Mucosa of descending colon (tissue), 3 donors: ENCODE measurements at places on chromosomes 1 and 21.

DNA sequence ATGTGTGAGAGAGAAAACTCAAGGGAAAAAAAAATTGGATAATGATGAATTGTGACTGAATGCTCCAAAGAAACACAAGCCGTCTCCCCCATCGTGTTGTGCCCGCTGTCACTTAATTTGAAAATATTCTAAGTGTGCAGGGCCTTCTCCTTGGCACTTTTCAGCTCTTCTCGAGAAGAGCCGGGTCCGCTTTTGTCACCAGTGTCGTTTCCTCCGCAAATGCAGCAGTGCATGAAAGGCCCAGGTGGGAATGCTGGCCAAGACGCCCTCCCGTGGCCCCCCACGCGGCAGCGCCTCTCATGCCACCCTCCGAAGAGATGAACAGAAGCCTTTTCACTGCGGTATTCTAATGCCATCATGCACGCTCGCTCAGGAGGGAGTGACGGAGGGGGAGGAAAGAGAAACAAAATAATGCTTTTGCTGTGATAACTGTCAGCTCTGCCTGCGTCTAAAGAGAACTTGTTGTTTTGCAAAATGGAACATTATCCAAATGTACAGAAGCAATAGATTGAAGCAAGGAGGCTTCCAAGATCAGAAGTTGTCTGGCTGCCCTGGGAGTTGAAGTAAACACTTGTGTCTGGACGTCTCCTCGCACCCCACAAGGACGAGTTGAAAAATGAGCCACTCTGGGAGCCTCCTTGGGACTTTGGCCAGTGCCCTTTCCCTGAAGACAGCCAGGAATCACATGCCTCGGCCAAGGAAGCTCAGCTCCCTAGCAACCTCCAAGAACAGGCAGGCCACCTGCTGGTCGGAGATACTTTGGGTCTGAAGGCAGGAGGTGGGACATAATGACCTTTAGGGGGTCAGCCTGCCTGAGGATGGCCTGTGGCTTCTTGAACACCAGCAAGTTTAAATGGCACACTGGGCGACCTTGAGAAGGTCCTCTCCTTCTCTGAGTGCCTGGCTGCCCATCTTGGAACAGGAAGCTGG, 166.1 kb upstream of the ZC3H12A start:
- DNase-seq, result no peak

GRCh38 chr21:25387665-25388064, 219.6 kb downstream of the MRPL39 start:
- no peak for DNase-seq

DNA sequence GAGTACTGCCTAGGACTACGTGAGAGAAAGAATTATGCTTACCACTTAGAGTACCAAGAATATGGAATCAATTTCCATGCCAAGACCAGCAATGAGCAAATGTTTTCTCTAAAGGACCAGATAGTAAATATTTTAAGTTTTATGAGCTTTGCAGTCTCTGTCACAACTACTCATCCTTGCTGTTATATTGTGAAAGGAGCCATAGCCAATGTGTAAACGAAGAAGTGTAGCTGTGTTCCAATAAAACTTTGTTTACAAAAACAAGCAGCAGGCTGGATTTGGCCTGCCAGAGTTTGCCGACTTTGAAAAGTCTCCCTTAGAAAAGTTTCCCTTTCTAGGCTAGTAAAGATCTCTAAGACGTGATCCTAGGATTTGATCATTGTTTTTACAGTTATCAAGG, 128.8 kb downstream of the PDE4B start:
- DNase-seq, result no peak

DNA sequence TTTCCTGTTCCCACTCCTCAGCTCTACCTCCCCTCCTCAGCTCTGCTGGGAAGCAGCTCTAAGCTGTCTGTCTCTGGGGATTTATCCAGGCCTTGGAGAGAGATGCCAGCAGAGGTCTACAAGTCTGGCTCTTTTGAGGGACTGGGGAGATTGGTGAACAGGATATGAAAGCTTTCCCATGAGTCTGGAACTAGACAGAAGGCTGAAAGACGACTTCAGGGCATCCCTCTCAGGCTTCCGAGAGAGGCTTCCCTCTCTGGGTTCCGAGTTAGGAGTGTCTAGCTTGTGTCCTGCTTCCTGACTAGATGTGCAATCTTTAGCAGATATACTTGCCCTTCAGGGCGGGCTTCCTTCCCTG, 733 bp downstream of the TMEM35B start:
- DNase-seq, result no peak

DNA sequence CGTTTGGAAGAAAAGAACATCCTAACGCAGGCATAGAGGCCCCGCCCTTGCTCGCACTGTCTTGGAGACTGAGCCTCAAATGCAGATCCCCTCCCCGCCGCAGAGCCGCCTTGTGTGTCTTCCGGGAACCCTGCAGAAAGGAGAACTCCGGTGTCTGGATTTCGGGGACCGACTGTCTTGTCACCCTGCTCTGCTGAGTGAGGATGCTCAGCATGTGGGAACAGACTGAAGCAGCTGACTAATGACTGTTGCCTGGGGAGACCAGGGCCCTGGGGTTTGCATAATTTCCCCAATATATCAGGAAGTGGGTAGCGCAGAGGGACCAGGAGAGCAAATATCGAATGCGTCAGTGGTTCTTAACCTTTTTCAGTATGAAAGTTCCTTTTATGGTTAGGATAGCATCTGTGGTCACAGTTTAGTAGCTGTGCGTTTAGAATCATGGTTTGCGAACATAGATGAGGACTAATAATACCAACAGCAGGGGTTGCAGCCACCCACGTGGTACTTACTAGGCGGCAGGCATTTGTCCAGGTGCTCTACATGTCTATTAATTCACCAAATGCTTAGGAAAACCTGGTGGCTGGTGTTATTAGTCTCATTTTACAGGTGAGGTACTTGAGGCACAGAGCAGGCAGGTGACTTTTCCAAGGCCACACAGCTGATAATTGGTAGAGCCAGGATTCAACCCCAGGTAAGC, 14.3 kb downstream of the GPR137B start:
- DNase-seq, result no peak

GRCh38 chr1:32116531-32116930, 8.7 kb downstream of the KPNA6 start:
- no peak for DNase-seq

DNA sequence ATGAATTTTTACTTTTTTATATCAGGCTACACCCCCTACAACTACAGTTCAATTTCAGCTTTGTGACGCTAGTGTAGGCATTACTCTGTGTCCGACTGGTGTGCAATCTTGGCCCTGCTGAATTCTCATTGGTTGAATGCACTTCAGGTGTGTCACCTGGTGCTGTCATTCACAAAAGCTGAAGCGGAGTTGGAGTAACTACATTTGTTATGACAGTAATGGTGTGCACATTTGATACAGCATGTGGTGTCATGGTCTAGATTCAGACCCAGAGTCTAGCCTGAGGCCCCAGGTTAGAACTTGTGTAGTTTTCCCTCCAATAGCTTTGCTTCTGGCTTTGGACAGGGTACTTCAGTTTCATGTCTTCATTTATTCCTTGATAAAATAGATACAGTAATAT, 88.7 kb downstream of the C1orf94 start:
- DNase-seq, result no peak

- no peak for DNase-seq
These were observed 129.0 kb downstream of the DMRTB1 start for GRCh38 chr1:53588053-53588779.

GRCh38 chr1:31784356-31785019, 20.3 kb upstream of the ADGRB2 start:
- no peak for DNase-seq

DNA sequence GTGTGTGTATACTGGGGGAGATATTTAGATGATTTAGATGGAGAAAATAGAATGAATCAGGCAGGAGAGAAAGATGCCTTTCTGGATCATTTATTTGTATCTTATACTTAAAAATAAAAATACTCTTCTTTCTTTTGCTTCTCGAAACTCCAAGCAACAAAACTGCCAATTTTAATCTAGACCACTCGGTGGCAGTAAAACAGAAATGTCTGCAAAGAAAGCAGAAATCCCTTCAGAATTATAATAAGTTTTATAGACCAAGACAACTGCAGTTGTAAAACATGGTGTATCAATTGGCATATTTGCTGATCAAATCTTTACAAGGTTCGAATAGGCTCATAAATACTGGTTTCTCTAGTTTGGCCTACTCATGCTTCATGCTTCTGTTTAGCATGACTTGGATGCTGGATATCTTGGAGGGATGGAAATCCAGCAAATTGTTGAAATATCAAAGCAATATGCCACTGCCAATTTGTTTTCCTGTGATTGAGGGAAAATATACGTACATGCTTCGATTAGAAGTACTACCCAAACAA, 15.1 kb upstream of the C1orf87 start:
- DNase-seq, result no peak
